ENCODE measurements at places on chromosomes 16 and 17. TPM values are rescaled to one million over a fixed set of nuclear protein-coding genes. Genes with fewer than 3 reads are reported as not detected.

CHD9NB gene
- total RNA-seq = 1.3 TPM

MYADML2 gene
- total RNA-seq = not detected

OMG gene
- total RNA-seq = not detected

SLC13A2 gene
- total RNA-seq = 0.12 TPM

MYH3 gene
- 0.64 TPM for total RNA-seq

ORC6 gene
- total RNA-seq = 46.6 TPM

PRM2 gene
- total RNA-seq = not detected

TBC1D3C gene
- not detected for total RNA-seq

DBNDD1 gene
- total RNA-seq = 51.4 TPM

SLC16A6 gene
- total RNA-seq = 0.30 TPM

ZNF668 gene
- total RNA-seq = 14.1 TPM

CPHXL2 gene
- total RNA-seq = not detected

WNT9B gene
- total RNA-seq = not detected

KRTAP3-1 gene
- not detected for total RNA-seq

CD300E gene
- total RNA-seq = not detected

ZKSCAN2 gene
- total RNA-seq = 2.4 TPM

SLC5A11 gene
- 0.46 TPM for total RNA-seq

WFDC1 gene
- not detected for total RNA-seq

RNF222 gene
- not detected for total RNA-seq

SF3B3 gene
- total RNA-seq = 189 TPM

TMEM114 gene
- not detected for total RNA-seq

PIK3R6 gene
- total RNA-seq = not detected

ACBD4 gene
- total RNA-seq = 6.5 TPM

OSGIN1 gene
- 16.1 TPM for total RNA-seq

LITAFD gene
- not detected for total RNA-seq

CX3CL1 gene
- 0.22 TPM for total RNA-seq

ALOX15B gene
- 0.33 TPM for total RNA-seq

FOXF1 gene
- not detected for total RNA-seq

EZH1 gene
- total RNA-seq = 12.3 TPM
